Fibroblast of mammary gland (primary cell): ENCODE measurements at places on chromosomes 16 and 17.

- no peak for DNase-seq
These were observed 7.5 kb downstream of the RFFL start for GRCh38 chr17:35056013-35056412.

GRCh38 chr16:28003021-28003865 is 60.3 kb downstream of the GSG1L start:
- no peak for DNase-seq

DNA sequence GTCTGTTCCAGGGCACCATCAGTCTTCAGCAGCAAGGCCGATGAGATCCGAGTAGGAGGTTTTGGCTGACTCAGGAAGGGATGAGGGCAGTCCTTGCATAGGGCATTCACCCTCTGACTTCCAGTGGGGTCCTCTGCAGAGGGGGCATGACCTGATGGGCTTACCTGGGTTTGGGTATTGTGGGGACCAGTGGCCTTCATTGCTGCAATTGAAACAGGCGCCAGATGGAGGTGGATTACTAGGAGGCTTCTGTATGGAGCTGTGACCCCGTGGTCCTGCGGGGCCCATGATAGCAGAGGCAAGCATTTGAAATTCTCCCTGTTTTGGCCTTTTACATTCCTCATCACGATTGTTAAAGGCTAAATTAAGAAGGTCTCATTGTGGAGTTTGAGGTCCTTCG is 2448.7 kb downstream of the TP53TG3F start:
- no peak for DNase-seq

GRCh38 chr17:81400996-81401722 is 5.9 kb downstream of the BAHCC1 start:
- DNase-seq: no peak

- no peak for DNase-seq
These were observed 9.0 kb upstream of the GRB2 start for GRCh38 chr17:75414488-75414887.

DNA sequence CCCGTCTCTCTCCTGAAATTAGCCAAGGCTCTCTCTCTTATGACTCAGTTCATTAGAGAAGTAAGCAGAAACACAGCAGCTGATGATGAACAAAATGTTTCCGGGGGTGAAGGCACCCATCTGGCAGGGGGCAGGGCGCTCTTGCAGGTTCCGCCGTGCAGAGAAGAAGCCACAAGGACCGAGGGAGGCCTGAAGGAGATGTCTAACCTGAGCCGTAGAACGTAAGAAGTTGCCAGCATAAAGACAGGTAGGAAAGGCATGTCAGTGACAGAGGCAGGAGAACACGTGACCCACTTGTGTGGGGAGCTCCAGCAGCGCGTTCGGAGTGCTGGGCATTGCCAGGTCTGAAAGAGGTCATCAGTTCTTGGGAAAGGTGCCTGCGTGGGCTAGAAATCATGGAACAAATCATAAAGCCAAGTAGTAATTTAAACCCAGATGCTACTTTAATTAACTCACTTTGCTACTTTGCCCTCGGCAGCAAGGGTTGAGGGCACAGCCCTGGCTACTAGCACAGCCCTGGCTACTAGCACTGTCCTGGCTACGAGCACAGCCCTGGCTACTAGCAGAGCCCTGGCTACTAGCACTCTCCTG is 198.6 kb downstream of the RPTOR start:
- peak; percentile 87 for DNase-seq
